Activated T-helper 9 cell treated with anti-CD3 and anti-CD28 coated beads, Interleukin-2, amount 50 U/mL, for 16 hours (primary cell): ENCODE measurements at places on chromosomes 2 and 18.

- no peak for DNase-seq
Observed at GRCh38 chr2:179460181-179460929, 195.7 kb upstream of the SESTD1 start.

- no peak for DNase-seq
Observed at GRCh38 chr18:23812546-23813440, 123.5 kb downstream of the LAMA3 start.

DNA sequence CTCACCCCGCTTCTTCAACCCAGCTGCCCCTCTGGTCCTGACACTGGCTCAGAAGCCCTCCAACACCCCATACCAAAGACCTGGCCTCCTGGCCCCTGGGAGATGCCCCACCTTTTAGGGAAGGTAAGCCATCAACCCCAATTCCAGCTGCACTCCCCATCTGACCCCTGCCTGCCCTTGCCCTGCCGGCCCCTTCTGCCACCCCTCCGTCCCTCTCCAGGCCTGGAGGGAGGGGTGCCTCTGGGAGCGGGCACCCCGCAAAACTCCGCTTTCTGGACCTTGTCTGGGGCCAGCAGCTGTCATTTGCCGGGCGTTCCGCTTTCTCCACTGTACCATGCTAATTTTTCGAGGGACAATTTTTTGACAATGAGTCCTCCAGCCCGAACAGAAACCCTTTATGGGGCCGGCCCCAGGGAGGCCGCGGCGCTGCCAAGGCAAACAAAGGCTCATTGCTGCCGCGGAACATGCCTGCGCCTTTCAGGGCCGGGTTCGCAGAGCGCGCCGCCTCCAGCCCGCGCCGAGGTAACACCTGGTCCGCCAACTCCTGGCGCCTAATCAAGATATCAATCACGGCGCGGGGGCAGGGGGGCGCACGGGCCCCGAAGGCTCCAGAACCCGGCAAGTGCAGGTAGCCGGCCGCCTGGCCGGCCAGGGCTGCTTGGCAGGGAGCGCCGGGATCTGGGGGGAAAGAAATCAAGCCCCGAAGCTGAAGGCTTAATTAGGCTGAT, 96.0 kb downstream of the INHBB start:
- no peak for DNase-seq

- no peak for DNase-seq
Observed at GRCh38 chr2:43100883-43101662, 125.3 kb downstream of the ZFP36L2 start.

DNA sequence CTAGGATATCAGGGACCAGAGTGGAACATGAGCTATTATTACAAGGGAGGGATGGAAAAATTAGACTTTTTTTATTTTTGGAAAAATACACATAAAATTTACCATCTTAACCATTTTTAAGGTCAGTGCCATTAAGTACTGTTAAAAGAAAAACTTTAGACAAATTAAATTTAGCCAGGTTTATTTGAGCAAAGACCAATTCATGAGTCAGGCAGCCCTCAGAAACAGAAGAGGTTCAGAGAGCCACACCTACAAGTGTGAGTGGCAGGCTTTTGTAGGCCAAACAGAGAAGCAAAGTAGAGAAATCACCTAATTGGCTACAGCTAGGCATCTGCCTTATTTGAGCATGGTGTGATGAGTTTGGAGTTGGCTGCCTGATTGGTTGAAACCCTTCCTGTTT, 301.3 kb upstream of the RAB12 start:
- no peak for DNase-seq

GRCh38 chr2:200584639-200585038, 1.2 kb upstream of the AOX1 start:
- DNase-seq: no peak
